ENCODE measurements at places on chromosomes 4 and X. TPM values are rescaled to one million over a fixed set of nuclear protein-coding genes. Genes with fewer than 3 reads are reported as not detected.

- no peaks in the 10 kb centered on the region for H3K27me3 ChIP-seq
- no peaks in the 10 kb centered on the region for H3K4me1 ChIP-seq
- no peak for DNase-seq
Measured at GRCh38 chr4:38101563-38101962, 141.4 kb downstream of the PTTG2 start.

DNA sequence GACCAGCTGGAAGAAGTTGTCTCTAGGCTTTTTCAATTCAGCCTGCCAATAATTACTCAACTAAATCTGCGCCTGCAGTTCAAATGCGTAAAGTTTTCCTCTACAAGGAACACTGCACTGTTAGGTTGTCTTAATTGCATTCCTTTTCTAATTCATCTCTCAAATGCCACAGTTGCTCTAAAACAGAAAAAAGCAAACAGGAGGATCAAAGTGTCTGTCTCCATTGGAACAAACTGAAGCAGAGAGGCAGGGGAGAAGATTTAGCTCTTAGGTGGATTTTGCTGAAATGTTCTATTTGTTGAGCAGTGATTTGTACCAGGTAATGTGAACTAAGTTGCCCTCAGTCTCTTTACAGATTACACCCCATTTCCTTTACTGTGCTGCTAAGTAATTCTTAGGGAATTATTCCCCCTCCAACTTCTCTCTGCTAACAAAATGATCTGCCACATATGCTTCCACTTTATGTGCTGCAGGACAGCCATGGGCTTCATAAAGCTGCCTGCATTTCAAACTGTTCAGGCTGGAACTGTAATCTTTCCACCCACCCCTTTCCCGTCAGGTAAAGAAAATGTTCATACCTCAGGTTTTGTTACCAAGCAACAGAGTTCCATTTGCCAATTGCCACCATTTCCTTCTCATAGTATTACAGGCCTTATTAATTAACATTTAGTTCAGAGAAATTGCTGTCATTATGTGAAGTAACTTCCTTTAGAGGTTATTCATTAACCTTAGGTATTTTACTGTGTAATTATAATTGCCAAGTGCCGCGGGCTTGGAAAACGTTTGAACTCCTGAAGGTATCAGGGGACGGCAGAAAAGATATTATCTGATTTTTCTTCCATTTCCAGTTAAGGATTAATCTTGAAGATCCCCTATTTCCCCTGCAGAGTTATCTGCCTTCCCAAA is 149.3 kb downstream of the SPRY1 start:
- H3K27me3 ChIP-seq = no peaks in the 10 kb centered on the region
- H3K36me3 ChIP-seq = peaks cover 23% of the 10 kb centered on the region
- peak overlapping the region; percentile 57 for H3K4me3 ChIP-seq
- peak; percentile 39 for DNase-seq
- H3K27ac ChIP-seq = peak overlapping the region; percentile 94

DNA sequence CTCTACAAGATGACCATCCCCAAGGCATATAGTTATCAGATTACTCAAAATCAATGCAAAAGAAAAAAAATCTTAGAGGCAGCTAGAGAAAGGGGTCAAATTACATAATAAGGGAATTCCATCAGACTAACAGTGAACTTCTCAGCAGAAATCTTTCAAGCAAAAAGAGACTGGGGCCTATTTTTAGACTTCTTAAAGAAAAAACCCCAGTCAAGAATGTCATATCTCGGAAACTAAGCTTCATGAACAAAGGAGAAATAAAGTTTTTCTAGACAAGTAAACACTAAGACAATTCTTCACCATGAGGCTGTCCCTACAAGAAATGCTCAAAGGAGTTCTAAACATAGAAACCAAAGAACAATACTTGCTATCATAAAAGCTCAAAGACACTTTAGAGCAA is 51.7 kb downstream of the RAB28 start:
- DNase-seq = no peak
- peaks cover 10% of the 10 kb centered on the region for H3K4me1 ChIP-seq
- H3K4me3 ChIP-seq = no peak overlapping the region
- H3K27me3 ChIP-seq = no peaks in the 10 kb centered on the region
- H3K36me3 ChIP-seq = peaks cover 6% of the 10 kb centered on the region
- H3K27ac ChIP-seq = no peak overlapping the region

DNA sequence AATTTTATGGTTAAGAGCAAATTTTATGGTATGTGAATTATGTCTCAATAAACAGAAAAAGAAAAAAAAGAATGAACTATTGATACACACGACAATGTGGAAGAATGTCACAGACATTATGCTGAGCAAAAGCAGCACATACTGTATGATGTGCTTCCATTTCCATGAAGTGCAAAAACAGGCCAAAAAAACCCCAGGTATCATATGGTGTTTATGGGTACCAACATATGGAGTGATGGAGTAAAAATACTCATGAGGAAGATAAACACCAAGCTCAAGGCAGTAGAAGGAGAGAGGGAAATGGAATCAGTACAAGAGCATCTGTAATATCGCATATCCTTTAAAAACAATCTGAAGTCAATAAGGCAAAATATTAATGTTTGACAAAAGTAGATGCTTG is 4.2 kb upstream of the GATA1 start:
- no peak for DNase-seq
- no peak overlapping the region for H3K27ac ChIP-seq
- H3K36me3 ChIP-seq = no peaks in the 10 kb centered on the region
- H3K27me3 ChIP-seq = peaks cover 32% of the 10 kb centered on the region
- no peaks in the 10 kb centered on the region for H3K4me1 ChIP-seq
- no peak overlapping the region for H3K4me3 ChIP-seq

- peaks cover 21% of the 10 kb centered on the region for H3K36me3 ChIP-seq
- H3K27ac ChIP-seq = no peak overlapping the region
- H3K4me3 ChIP-seq = no peak overlapping the region
- peaks cover 7% of the 10 kb centered on the region for H3K4me1 ChIP-seq
- peaks cover 2% of the 10 kb centered on the region for H3K27me3 ChIP-seq
Measured at GRCh38 chrX:63751481-63751880, 33.5 kb downstream of the ARHGEF9 start.

GRCh38 chr4:42917296-42917695 is 24.8 kb downstream of the GRXCR1 start:
- H3K36me3 ChIP-seq = no peaks in the 10 kb centered on the region
- H3K27me3 ChIP-seq = no peaks in the 10 kb centered on the region
- no peak overlapping the region for H3K27ac ChIP-seq
- no peaks in the 10 kb centered on the region for H3K4me1 ChIP-seq

- no peaks in the 10 kb centered on the region for H3K27me3 ChIP-seq
- H3K27ac ChIP-seq = no peak overlapping the region
- peaks cover 9% of the 10 kb centered on the region for H3K4me1 ChIP-seq
Measured at GRCh38 chr4:39023059-39023458, 9.2 kb downstream of the TMEM156 start.

- H3K27me3 ChIP-seq = no peaks in the 10 kb centered on the region
- DNase-seq = no peak
- no peaks in the 10 kb centered on the region for H3K36me3 ChIP-seq
- H3K4me1 ChIP-seq = no peaks in the 10 kb centered on the region
- no peak overlapping the region for H3K4me3 ChIP-seq
Measured at GRCh38 chrX:1134156-1134555, 78.3 kb downstream of the CRLF2 start.

GRCh38 chr4:108484187-108484586 is 136.2 kb upstream of the RPL34 start:
- no peak for DNase-seq
- no peaks in the 10 kb centered on the region for H3K36me3 ChIP-seq
- peaks cover 14% of the 10 kb centered on the region for H3K27me3 ChIP-seq
- H3K27ac ChIP-seq = no peak overlapping the region
- H3K4me1 ChIP-seq = no peaks in the 10 kb centered on the region

GRCh38 chr4:52641854-52642563 is 17.1 kb downstream of the USP46 start:
- no peaks in the 10 kb centered on the region for H3K36me3 ChIP-seq
- H3K27me3 ChIP-seq = no peaks in the 10 kb centered on the region
- no peak for DNase-seq
- no peaks in the 10 kb centered on the region for H3K4me1 ChIP-seq
- H3K4me3 ChIP-seq = no peak overlapping the region
- H3K27ac ChIP-seq = no peak overlapping the region

DNA sequence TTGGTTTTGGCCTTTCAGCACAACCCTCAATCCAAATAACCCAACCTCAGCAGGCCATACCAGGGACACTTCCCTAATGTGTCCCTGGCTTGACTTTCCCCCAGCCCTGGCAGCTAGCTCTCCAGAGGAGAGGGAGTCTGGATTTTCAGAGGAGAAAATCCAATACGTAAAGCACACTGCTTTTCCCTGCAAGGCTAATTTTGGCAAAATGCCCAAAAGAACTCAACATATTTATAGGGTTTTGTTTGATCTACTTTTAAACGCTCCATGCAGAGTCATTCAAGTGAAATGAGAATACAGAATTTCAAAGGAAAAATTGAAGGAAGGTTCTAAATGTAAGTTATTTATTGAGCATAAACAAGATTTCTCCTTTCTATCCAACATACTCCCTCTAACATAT is 167.2 kb downstream of the SH3KBP1 start:
- H3K36me3 ChIP-seq = no peaks in the 10 kb centered on the region
- no peak overlapping the region for H3K27ac ChIP-seq
- H3K4me1 ChIP-seq = peaks cover 20% of the 10 kb centered on the region
- DNase-seq = no peak
- no peak overlapping the region for H3K4me3 ChIP-seq

GRCh38 chr4:165813606-165814005 is 59.4 kb upstream of the TLL1 start:
- H3K4me1 ChIP-seq = no peaks in the 10 kb centered on the region
- H3K27me3 ChIP-seq = no peaks in the 10 kb centered on the region
- H3K4me3 ChIP-seq = no peak overlapping the region
- DNase-seq = no peak
- no peaks in the 10 kb centered on the region for H3K36me3 ChIP-seq

GRCh38 chr4:123339507-123340380 is 56.9 kb upstream of the SPRY1 start:
- H3K27me3 ChIP-seq = no peaks in the 10 kb centered on the region
- no peak overlapping the region for H3K4me3 ChIP-seq
- peaks cover 11% of the 10 kb centered on the region for H3K4me1 ChIP-seq
- H3K27ac ChIP-seq = peak overlapping the region; percentile 93
- DNase-seq = no peak
- H3K36me3 ChIP-seq = peaks cover 6% of the 10 kb centered on the region

GRCh38 chr4:53994382-53995102 is 69.9 kb downstream of the CHIC2 start:
- no peak overlapping the region for H3K27ac ChIP-seq
- peaks cover 5% of the 10 kb centered on the region for H3K36me3 ChIP-seq
- DNase-seq = no peak
- H3K4me3 ChIP-seq = no peak overlapping the region
- H3K27me3 ChIP-seq = no peaks in the 10 kb centered on the region

GRCh38 chr4:107578321-107578720 is 141.7 kb downstream of the PAPSS1 start:
- H3K4me1 ChIP-seq = no peaks in the 10 kb centered on the region
- H3K4me3 ChIP-seq = no peak overlapping the region
- H3K27me3 ChIP-seq = peaks cover 10% of the 10 kb centered on the region
- no peak for DNase-seq

GRCh38 chr4:8851321-8852117 is 20.1 kb downstream of the HMX1 start:
- no peak overlapping the region for H3K4me3 ChIP-seq
- H3K27ac ChIP-seq = no peak overlapping the region
- H3K27me3 ChIP-seq = peaks cover 35% of the 10 kb centered on the region
- no peaks in the 10 kb centered on the region for H3K4me1 ChIP-seq
- H3K36me3 ChIP-seq = no peaks in the 10 kb centered on the region

DNA sequence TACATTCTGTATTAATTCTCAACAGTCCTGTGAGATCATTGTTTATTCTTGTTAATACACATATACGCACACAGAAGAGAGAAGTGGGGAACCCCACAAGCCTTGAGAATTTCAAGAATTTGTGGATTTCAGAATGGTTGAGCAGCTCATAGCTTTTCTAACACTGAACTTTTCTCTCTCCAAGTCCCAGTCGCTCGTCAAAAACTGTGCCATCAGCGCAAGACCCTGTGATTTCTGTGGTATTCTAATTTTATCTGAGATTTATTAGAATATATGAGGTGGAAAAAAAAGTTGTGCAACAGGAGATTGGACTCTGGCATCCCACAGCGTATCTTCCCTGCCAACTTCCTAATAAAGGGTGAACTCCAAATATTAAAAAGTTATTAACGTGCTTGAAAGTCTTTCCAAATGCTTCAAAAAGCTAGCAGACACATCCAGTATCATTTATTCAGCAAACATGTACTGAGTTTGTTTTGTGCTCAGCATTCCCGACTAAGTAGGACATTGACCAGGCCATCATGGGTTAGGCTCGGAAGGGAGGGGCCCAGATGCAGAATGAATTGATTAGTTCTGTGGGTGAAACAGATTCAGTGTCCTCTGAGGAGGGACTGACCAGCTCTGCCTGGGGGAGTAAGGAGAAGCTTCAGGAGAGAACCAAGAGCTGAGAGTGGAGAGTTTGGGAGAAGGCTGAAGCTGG is 165.6 kb downstream of the CBR4 start:
- DNase-seq = no peak
- H3K4me3 ChIP-seq = no peak overlapping the region
- H3K4me1 ChIP-seq = peaks cover 16% of the 10 kb centered on the region
- H3K27ac ChIP-seq = no peak overlapping the region
- H3K27me3 ChIP-seq = no peaks in the 10 kb centered on the region

- peaks cover 18% of the 10 kb centered on the region for H3K36me3 ChIP-seq
- peak; percentile 9 for DNase-seq
- H3K27ac ChIP-seq = peak overlapping the region; percentile 86
- peak overlapping the region; percentile 88 for H3K4me3 ChIP-seq
Measured at GRCh38 chrX:108439961-108440696, 491 bp downstream of the COL4A5 start.

- H3K4me3 ChIP-seq = no peak overlapping the region
- H3K4me1 ChIP-seq = peaks cover 9% of the 10 kb centered on the region
- no peaks in the 10 kb centered on the region for H3K36me3 ChIP-seq
- no peak for DNase-seq
Measured at GRCh38 chr4:3449574-3450534, 8.1 kb downstream of the HGFAC start.

GRCh38 chrX:142186103-142186502 is 19.0 kb downstream of the MAGEC2 start:
- H3K4me1 ChIP-seq = no peaks in the 10 kb centered on the region
- no peak overlapping the region for H3K27ac ChIP-seq
- H3K4me3 ChIP-seq = no peak overlapping the region
- H3K36me3 ChIP-seq = no peaks in the 10 kb centered on the region

- no peaks in the 10 kb centered on the region for H3K27me3 ChIP-seq
- no peaks in the 10 kb centered on the region for H3K36me3 ChIP-seq
- DNase-seq = peak; percentile 35
- no peak overlapping the region for H3K4me3 ChIP-seq
Measured at GRCh38 chr4:177555007-177555574, 112.9 kb upstream of the AGA start.

Gene SASH3
- total RNA-seq = not detected

Gene CXCL10
- total RNA-seq = 21.6 TPM

Gene LARP1B
- 17.4 TPM for total RNA-seq

Gene TMEM35A
- total RNA-seq = not detected

Gene INTU
- total RNA-seq = 4.8 TPM

Gene NR3C2
- total RNA-seq = 14.5 TPM

Gene MRPS18C
- 39.0 TPM for total RNA-seq

All from Calu3 (cell line).